ENCODE measurements at places on chromosomes 7 and 10.

DNA sequence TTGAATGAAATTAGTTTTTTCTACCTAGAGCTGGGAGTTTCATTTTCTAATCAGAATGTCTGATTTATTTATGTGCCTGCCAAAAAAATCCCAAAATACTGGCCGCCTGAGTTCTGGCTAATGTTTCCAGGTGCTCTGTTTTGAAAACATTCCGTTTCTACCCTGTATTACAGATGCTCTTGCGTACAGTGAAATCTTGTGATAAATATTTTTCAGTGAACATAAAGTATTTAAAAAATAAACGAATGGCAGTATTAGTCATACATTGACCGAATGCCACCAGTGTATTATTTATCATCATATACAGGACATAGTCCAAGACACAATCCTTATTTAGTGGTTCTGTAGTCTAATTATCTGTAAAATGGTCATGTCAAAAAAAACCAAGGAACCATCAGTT is 102.8 kb downstream of the KAT6B start:
- DNase-seq: no peak

DNA sequence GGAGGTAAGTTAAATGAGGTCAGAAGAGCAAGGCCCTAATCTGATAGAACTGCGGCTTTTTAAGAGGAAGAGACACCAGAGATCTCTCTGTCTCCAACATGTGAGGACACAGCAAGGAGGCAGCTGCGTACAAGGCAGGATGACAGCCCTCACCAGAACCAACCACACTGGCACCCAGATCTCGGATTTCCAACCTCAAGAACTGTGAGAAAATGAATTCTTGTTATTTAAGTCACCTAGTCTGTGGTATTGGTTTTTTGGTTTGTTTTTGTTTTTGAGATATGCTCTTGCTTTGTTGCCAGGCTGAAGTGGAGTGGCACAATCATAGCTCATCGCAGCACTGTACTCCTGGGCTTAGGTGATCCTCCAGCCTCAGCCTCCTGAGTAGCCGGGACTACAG is 127.2 kb downstream of the DLG5 start:
- no peak for DNase-seq

DNA sequence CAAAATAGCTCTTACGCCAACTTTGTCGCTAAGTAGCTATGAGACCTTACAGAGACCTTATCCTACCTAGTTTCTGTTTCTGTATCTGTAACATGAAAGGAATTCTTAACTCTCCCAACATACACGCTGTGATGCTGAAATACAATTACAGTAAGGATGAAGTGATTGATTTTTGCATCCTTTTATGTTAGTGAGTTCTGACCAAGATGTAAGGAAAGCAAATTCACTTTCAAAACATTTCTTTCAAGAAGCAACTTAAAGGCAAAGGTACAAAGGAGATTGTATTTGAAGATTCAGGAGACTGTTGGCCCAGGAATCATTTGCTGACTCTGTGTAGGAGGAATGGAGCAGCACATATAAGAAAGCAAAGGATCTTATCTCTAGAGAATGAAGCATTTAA is 7.1 kb upstream of the ANK3 start:
- DNase-seq: no peak

DNA sequence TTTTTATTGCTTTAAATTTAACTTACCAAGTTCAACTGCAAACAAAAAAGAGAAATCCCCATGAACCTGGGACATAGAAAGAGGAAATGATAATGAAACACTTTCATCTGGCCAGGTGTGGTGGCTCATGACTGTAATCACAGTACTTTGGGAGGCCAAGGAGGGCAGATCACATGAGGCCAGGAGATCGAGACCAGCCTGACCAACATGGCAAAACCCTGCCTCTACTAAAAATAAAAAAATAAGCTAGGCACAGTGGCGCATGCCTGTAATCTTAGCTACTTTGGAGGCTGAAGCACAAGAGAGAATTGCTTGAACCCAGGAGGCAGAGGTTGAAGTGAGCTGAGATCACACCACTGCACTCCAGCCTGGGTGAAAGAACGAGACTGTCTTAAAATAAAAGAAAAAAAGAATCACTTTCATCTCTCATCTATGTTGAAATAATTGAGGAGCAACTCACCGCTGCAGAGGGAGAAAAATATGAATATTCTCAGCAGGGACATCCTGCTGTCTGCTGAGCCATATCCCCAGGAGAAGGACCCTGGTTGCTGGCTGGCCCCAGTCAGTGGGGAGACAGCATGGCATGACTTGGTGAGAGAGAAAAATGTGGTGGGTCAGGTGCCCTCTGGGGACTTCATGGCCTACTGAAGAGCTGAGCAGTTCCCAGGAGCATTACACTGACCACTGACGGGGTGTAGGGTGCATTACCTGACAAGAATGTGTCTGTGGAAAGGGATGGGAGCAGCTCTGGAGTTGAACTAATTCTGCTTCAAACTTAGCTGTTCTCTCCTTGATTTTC is 22.8 kb upstream of the TARP start:
- DNase-seq: no peak

DNA sequence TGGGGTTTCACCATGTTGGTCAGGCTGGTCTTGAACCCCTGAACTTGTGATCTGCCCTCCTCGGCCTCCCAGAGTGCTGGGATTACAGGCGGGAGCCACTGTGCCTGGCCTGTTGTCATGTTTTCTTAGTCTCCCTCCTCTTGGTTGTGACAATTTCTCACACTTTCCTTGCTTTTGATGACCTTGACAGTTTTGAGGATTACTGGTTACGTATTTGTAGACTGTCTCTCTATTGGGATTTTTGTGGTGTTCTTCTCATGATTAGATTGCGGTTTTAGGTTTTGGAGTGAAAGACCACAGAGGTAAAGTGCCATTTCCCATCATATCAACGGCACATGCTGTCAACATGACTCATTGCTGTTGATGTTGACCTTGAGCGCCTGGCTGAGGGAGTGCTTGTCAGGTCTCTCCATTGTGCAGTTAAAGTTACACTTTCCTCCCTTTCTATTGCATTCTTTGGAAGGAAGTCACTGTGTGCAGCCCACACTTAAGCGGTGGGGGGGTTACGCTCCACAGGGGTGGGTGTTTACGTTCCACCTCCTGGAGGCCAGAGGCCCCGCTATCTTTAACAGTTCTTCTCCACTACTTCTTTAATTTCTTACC is 10.8 kb downstream of the NEURL1 start:
- peak; percentile 17 for DNase-seq

GRCh38 chr7:108417926-108418325 is 38.3 kb downstream of the NRCAM start:
- no peak for DNase-seq

GRCh38 chr7:134446923-134447322 is 12.0 kb downstream of the AKR1B1 start:
- DNase-seq: no peak

- no peak for DNase-seq
Measured at GRCh38 chr7:144817001-144817400, 18.9 kb downstream of the TPK1 start.

- no peak for DNase-seq
Measured at GRCh38 chr10:34372509-34372908, 442.6 kb downstream of the PARD3 start.

DNA sequence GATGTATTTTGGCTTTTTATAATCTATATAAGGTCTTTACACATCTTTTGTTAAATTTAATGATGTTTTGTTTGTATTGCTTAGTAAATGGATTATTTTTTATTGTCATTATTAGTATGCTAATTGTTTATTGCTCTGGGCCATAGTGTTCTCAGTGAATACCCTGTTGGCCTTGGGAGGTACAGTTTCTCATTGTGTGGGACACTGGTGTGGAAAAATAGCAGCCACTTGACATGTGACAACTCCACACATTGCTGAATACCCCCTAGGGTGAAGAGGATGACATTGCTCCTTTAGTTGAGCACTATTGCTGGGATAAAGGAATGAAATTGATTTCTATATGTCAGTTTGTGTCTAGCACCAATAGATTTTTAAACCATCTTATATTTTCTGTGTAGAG is 130.9 kb downstream of the CCNY start:
- no peak for DNase-seq

GRCh38 chr10:88920198-88920597 is 32.4 kb downstream of the ACTA2 start:
- no peak for DNase-seq

DNA sequence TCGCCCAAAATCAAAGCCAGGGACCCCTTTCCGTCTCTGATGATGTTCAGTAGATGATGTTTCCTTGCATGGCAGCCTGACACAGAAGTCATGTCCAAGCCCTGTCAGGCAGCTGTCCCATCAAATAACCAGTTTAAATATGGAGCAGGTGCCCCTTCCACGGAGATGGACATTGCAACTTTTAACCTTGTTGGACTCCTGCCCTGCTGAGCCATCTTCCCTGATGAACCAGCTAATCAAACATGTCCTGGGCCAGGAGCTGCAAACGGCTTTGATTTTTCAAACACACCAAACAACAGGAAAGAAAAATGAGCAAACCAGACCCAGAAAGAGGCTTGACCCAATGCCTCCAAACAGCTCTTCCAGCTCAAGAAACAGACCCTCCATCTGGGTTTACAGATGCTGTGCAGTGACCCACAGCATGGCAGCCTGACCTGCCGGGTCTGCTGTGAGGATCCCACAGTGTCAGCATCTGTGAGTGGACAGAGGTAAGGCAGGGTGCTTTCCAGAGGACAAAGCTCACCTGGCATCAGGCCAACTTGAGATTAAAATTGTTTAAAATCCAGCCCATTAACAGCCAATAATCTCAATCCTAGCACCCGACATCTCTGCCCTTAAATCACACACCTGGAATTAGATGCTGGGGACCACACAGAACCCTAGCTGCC is 372.6 kb downstream of the GRID1 start:
- no peak for DNase-seq

DNA sequence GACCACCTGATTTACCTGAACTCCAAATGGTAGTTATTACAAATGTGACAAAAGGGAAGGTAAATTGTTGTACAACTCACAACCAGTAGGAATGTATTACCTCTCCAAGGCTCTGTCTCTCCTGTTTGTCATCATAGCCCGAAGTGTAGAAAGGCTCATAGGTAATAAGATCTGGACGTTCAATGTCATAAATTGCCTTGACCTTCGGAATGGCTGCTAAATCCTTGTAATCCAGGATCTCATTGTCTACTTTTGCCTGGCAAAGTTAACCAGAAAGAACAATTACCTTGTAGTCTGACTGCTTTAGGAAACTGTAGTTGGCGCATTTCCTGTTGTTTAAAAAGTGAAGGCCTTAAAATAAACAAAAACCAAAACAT is 68.6 kb upstream of the AFAP1L2 start:
- no peak for DNase-seq

- no peak for DNase-seq
Measured at GRCh38 chr7:77455321-77455720, 39.2 kb upstream of the GSAP start.

DNA sequence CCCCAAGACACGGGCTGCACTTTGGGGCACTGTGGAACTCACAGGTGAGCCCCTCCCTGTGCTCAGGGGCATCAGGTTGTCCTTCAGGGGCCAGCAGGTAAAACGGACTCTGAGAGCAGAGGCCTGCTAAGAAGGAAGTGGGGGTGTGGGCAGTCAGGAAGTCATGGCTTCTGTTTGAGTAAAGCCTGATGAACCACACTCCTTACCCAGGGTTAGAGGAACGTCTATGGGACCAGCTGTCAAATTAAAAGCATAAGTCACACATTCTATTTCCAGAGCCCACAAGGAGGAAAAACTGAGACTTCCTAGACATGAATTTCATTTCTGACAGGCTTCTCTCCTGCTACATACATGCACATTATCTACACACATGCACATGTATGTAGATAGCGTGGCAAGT is 616.4 kb downstream of the SDK1 start:
- DNase-seq: no peak

- DNase-seq: no peak
Measured at GRCh38 chr7:139591550-139592195, 68.2 kb downstream of the CLEC2L start.

GRCh38 chr7:85829176-85829575 is 642.3 kb upstream of the SEMA3D start:
- DNase-seq: no peak

DNA sequence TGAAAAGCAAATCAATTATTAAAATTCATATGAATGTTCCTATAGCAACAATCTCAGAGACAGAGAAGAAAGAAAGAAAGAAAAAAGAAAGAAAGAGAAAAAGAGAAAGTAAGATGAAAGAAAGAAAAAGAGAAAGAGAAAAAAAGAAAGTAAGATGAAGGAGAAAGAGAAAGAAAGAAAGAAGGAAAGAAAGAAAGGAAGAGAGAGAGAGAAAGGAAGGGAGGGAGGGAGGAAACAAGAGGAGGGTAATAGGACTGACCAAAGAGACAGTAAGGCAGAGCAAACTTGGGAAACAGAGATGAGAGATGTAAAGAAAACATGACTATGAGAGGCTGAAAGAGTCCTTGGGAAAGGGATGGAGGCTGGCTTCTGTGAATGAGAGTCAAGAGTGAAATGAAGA is 458.4 kb downstream of the SORCS1 start:
- no peak for DNase-seq

GRCh38 chr10:74718208-74718607 is 108.2 kb upstream of the KAT6B start:
- no peak for DNase-seq

GRCh38 chr10:102782673-102783551 is 39.2 kb downstream of the WBP1L start:
- no peak for DNase-seq

- no peak for DNase-seq
Measured at GRCh38 chr10:34667177-34667576, 147.9 kb downstream of the PARD3 start.

- DNase-seq: no peak
Measured at GRCh38 chr7:2621948-2622640, 9.7 kb upstream of the TTYH3 start.

DNA sequence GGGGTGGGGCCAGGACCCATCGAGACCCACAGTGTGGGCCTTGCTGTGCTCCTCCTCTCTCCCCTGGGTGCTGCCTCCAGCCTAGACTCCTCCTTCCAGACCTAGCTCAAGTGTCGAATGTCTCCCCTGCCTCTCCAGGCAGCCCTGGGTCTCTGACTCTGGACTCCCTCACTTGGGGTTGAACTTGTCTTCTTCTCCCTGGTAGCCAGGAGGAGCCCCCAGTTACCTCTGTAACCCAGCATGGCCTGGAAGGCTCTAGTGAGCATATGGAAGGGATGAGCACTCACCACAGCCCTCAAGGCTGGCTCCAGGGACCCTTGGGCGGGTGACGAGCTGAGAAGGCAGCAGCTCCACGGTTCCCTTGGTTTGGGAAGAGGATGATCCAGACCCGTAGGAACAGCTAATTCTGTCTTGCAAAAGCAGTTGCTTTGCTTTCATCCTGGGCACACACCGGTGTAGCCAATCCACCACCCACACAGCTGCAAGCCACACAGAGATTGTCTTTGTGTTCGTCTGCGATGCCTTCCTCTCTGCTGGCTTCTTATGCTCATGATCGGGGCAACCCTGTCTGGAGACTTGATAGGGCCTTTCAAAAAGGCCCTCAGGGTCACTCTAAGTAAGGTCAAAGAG is 52.3 kb upstream of the ANTXRL start:
- DNase-seq: no peak

GRCh38 chr7:47179812-47180515 is 401.9 kb downstream of the TNS3 start:
- no peak for DNase-seq
